Stimulated activated CD4-positive, alpha-beta T cell treated with anti-CD3 and anti-CD28 coated beads, Interleukin-1b, Interleukin-23, amount 100 ng/mL, for 1 hour (primary cell): ENCODE measurements at places on chromosomes 16 and 17.

- no peak for DNase-seq
These were observed 5.4 kb downstream of the TPSD1 start for GRCh38 chr16:1261131-1261892.

- no peak for DNase-seq
These were observed 16.0 kb downstream of the TRIM25 start for GRCh38 chr17:56897646-56898424.

DNA sequence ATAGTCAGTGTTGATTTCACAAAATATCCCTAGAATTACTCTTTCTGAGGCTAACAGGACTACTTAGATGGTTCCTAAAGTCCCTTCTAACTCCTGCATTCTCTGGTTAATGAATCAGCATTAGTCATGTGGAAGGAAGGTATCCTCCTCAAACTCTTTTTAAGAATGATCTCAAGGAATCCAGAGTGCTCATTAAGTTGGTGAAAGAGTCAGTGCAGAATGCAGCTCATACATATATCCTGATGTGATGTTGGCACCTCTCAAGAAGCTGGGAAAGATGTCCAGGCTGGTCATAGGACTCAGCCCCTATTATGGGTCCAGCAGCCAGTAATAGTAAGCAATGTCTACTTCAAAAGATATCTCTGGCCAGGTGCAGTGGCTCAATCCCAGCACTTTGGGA is 65.5 kb downstream of the PIGL start:
- no peak for DNase-seq

DNA sequence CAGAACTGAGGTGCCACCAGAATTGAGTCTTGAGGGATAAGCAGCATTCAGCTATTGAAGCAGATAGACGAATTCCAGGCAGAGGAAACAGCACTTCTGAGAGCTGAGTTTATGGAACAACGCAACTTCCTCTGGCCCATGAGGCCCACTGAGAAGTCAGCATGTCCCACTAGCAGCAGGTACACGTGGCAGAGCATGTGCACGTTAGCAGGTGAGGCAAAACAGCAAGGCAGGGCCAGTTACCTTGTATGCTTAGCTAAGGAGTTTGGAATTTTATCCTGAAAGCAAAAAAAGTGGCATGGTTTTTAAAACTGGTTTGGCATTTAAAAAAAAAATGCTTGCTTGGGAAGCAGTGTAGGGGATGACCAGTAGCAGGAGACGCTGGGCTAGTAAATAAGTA is 305.6 kb downstream of the CPPED1 start:
- no peak for DNase-seq

DNA sequence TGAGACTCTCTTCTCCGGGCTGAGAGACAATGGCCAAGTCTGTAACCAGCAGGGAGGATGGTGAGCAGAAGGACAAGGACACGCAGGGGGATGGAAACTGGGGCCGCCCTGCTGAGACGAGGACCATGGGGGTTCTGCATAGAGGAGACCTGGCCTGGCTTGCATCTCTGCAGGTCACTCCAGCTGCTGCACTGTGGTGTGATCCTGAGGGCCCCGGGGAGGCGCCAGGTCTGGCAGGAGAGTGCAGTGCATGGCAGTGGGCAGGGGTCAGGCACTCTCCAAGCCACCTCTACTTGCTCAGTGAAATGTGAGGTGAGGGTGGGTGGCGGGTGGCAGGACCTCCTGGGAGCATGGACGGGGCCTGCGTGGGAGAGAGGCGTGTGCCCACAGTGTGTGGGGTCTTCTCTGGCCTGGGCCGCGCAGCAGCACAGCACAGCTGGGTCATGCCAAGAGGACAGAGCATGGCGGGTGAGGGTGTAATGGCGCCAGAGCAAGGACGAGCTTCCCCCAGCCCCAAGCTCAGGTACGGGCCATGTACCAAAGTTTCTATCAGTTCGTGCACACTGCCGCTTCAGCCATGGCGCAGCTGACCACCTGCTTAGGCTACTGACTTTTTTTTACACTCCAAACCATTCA is 43.1 kb downstream of the KLHDC4 start:
- no peak for DNase-seq

GRCh38 chr17:76547183-76547641 is 7.4 kb downstream of the PRCD start:
- DNase-seq: peak; percentile 24

- DNase-seq: no peak
These were observed 484.2 kb upstream of the SOX9 start for GRCh38 chr17:71636644-71637043.

- DNase-seq: no peak
These were observed 10.9 kb upstream of the COL1A1 start for GRCh38 chr17:50212121-50212843.

- no peak for DNase-seq
These were observed 377 bp upstream of the CRHR1 start for GRCh38 chr17:45783593-45784292.

GRCh38 chr16:35319536-35320192 is 1860.3 kb downstream of the TP53TG3F start:
- DNase-seq: no peak

GRCh38 chr17:53253956-53254597 is 568.6 kb upstream of the KIF2B start:
- DNase-seq: no peak

- no peak for DNase-seq
These were observed 39.0 kb downstream of the YWHAE start for GRCh38 chr17:1360975-1361374.

- no peak for DNase-seq
These were observed 19.0 kb upstream of the PRKCA start for GRCh38 chr17:66283296-66283934.

DNA sequence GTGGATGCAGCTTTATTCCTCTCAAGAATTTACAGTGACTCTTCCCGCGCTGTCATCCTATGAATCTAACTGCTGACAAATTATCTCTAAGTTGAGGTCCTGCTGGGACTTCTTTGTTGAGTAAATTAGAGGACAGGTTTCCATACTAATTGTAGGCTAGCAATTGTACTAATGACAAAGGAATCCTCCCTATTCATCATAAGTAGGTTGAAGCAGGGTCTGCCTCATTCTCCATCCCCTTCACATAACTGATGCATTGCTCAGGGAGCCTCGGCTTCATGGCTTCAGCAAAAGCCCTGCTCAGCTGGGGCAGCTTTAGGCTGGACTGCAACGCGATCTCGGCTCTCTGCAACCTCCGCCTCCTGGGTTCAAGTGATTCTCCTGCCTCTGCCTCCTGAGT is 83.1 kb upstream of the IRX6 start:
- no peak for DNase-seq

GRCh38 chr16:88589441-88589840 is 19.2 kb downstream of the ZC3H18 start:
- no peak for DNase-seq
